ENCODE measurements at places on chromosomes 3 and 15.

- no peak for DNase-seq
These were observed 647.8 kb upstream of the CCDC54 start for GRCh38 chr3:106729481-106729880.

DNA sequence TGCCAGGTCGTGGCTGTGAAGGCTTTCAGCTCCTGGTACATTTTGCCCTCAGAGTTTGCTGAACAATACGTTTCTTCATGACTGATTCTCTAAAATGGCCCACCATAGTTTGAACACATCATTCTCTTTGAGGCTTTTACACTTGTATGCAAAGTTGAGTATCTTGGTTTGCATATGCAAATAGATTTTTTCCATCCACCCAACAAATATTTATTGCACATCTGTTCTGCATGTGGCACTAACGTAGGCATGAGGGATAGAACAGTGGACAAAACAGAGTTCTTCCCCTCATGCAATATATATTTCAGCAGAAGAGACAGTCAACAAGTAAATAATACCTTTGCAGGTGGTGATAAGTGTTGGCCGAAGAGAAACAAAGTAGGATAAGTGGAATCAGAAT is 55.2 kb downstream of the KAT2B start:
- DNase-seq = no peak

- no peak for DNase-seq
These were observed 500.1 kb upstream of the CFAP20DC start for GRCh38 chr3:59549962-59550361.

- DNase-seq = no peak
These were observed 14.8 kb downstream of the ARNT2 start for GRCh38 chr15:80418892-80419537.

GRCh38 chr15:70248116-70249025 is 150.7 kb upstream of the TLE3 start:
- DNase-seq = no peak

GRCh38 chr3:73624821-73625665 is at the start of gene PDZRN3:
PDZRN3 (minus strand) TSS chr3:73624941.
- no peak for DNase-seq

DNA sequence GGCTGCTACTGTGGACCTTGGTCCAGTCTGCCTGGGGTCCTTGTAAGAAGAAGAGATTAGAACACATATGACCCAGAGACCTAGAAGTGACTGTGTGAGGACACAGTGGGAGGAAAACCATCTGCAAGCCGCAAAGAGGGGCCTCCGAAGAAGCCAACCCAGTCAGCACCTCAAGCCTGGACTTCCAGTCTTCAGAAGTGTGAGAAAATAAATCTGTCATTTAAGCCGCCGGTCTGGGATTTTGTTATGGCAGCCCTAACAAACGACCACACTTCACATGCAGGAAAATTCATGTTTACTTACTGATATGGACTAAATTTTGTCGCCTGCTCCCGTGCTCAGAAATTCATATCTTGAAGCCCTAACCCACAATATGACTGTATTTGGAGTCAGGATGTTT is 44.4 kb upstream of the TMC3 start:
- no peak for DNase-seq

- DNase-seq = no peak
These were observed 118.4 kb upstream of the TMC3 start for GRCh38 chr15:81492331-81492968.

DNA sequence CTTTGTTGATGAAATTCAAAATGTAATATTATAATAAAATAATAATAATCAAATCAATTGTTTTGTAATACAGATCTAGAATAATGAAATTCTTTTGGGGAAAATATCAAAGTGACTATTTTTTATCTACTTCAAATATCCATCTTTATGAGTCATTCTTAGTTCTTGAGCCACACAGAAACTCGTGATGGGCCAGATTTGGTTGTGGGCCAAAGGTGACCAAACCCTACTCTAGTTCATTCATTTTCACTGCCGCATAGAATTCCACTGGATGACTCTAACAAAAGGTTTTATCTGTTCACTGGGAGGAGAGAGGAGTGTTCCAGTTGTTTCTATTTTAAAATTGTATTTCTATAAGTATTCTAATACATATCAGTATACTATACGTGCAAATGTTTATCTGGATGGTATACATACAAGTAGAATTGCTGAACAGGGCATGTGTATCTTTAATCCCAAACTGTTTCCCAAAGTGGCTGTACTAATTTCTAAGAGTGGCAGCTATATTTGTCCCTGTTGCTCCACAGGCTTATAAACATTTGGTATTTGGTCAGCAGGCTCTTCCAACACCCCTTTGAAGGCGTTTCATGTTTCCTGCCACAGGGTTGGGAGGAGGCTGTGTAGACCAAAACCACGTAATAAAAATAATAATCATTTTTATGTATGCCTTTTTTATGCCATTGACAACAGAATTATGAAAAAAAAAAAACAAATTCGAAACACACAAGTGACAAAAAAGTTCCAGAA is 7.3 kb upstream of the RTP3 start:
- DNase-seq = no peak

- no peak for DNase-seq
These were observed 15.5 kb upstream of the CCDC33 start for GRCh38 chr15:74220475-74221248.

All from HL-60 (cell line).